ENCODE measurements at places on chromosomes 2 and 18. TPM values are rescaled to one million over a fixed set of nuclear protein-coding genes. Genes with fewer than 3 reads are reported as not detected.
A peak's percentile ranks its signal among the peaks of the same experiment; 100 is the strongest.

GRCh38 chr2:102061286-102061699, 69.5 kb downstream of the IL1R2 start:
- H3K4me3 ChIP-seq, result no peak overlapping the region
- no peaks in the 10 kb centered on the region for H3K36me3 ChIP-seq
- H3K4me1 ChIP-seq, result peaks cover 30% of the 10 kb centered on the region
- H3K27ac ChIP-seq, result no peak overlapping the region

DNA sequence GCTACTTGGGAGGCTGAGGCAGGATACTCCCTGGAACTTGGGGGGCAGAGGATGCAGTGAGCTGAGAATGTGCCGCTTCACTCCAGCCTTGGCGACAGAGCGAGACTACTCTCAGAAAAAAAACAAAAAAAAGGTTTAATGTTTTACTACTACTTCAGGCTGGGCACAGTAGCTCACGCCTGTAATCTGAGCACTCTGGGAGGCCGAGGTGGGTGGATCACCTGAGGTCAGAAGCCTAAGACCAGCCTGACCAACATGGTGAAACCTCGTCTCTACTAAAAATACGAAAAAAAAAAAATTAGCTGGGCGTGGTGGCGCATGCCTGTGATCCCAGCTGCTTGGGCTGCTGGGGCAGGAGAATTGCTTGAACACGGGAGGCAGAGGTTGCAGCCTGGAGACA, 75.7 kb upstream of the ATIC start:
- no peaks in the 10 kb centered on the region for H3K27me3 ChIP-seq
- no peaks in the 10 kb centered on the region for H3K36me3 ChIP-seq
- H3K4me1 ChIP-seq, result peaks cover 5% of the 10 kb centered on the region
- DNase-seq, result no peak

DNA sequence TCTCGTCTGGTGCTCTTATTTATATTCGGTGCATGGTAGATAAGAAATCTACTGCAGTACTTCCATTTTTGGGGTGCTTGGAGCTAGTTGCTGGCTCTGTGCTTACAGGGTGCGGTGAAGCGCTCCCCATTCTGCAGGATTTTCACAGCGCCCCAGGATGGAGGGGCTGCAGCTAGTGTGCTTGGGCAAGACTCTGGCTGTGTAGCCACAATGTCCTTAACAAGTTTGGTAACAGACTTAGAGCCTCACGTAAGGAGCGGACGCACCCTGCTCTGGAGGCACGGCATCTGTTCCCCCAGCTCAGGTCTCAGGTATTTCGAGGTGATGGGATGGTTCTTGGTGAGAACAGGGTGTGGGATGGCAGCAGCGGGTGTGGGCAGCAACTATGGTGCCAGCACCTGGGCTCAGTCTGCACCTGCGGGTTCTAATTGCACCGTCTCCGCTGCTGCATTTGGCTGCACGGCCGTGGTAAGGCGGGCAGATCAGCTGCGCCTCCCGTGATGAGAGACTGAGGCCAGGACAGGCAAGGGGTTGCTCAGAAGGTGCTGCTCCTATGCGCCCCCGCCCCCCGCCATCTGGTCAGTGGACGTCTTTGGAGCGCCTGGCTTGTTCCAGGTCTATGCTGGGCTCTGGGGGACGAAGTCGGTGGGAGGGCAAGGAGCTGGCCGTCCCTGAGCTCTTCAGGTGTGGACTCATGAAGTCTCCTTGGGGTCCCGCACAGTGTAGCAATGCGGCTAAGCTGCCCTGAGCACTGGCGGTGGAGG, 20.1 kb upstream of the ALLC start:
- H3K27me3 ChIP-seq, result peaks cover 24% of the 10 kb centered on the region
- no peak overlapping the region for H3K4me3 ChIP-seq
- no peak for DNase-seq
- H3K36me3 ChIP-seq, result no peaks in the 10 kb centered on the region
- no peaks in the 10 kb centered on the region for H3K4me1 ChIP-seq

GRCh38 chr2:16328521-16329190, 337.0 kb downstream of the CYRIA start:
- H3K4me1 ChIP-seq, result peaks cover 23% of the 10 kb centered on the region
- peaks cover 53% of the 10 kb centered on the region for H3K27me3 ChIP-seq
- H3K36me3 ChIP-seq, result no peaks in the 10 kb centered on the region
- no peak overlapping the region for H3K27ac ChIP-seq
- no peak overlapping the region for H3K4me3 ChIP-seq
- no peak for DNase-seq

- no peak for DNase-seq
- peaks cover 30% of the 10 kb centered on the region for H3K36me3 ChIP-seq
- H3K4me1 ChIP-seq, result peaks cover 22% of the 10 kb centered on the region
- no peaks in the 10 kb centered on the region for H3K27me3 ChIP-seq
- peak overlapping the region; percentile 22 for H3K4me3 ChIP-seq
Observed at GRCh38 chr2:200814276-200814815, 2.6 kb downstream of the BZW1 start.

- no peaks in the 10 kb centered on the region for H3K4me1 ChIP-seq
- H3K27me3 ChIP-seq, result peaks cover 13% of the 10 kb centered on the region
- no peak overlapping the region for H3K4me3 ChIP-seq
- H3K36me3 ChIP-seq, result no peaks in the 10 kb centered on the region
- DNase-seq, result no peak
Observed at GRCh38 chr2:27708666-27709065, 45.0 kb downstream of the SLC4A1AP start.

- H3K4me1 ChIP-seq, result no peaks in the 10 kb centered on the region
- DNase-seq, result no peak
- H3K27ac ChIP-seq, result no peak overlapping the region
- H3K27me3 ChIP-seq, result peaks cover 2% of the 10 kb centered on the region
- H3K4me3 ChIP-seq, result no peak overlapping the region
Observed at GRCh38 chr2:67346718-67347407, 50.3 kb upstream of the ETAA1 start.

DNA sequence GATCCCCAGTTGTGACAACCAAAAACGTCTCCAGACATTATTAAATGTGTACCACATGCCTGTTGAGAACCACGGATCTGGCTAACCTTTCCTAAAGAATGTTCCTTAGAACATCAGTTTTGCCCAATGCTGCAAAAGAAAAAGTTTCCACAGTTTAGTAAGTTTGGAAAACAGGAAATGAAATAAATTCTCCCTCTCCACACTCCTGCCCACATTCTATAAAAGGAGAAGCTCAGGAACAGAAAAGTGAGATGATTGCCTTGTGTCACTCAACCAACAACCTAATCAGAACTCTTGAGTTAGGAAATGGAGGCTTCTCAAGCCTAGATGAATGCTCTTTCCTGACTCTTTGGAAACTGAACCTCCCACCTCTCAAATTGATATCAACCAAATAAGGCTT, 56.1 kb upstream of the NFE2L2 start:
- no peak overlapping the region for H3K4me3 ChIP-seq
- H3K36me3 ChIP-seq, result peaks cover 3% of the 10 kb centered on the region
- no peak overlapping the region for H3K27ac ChIP-seq
- DNase-seq, result no peak

GRCh38 chr2:36277881-36278523, 77.6 kb upstream of the CRIM1 start:
- no peaks in the 10 kb centered on the region for H3K4me1 ChIP-seq
- H3K36me3 ChIP-seq, result peaks cover 4% of the 10 kb centered on the region
- H3K27ac ChIP-seq, result no peak overlapping the region
- no peak for DNase-seq
- H3K27me3 ChIP-seq, result no peaks in the 10 kb centered on the region

DNA sequence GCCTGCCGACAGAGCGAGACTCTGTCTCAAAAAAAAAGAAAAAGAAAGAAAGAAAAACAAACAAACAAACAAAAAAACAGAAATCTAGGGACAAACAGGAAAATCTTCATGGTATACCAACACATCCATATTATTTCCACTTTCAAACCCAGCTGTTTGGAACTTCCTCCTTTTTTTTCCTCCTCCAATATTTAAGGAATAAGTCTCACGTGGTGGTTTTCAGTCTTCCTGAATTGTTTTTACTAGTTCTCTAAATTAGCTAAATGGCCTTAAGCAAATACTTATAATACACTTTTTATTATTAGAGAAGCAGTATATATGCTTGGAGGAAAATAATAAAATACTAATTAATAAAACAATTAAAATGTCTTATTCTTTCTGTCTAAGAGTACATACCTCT, 48.7 kb upstream of the GLS start:
- H3K4me3 ChIP-seq, result no peak overlapping the region
- peaks cover 2% of the 10 kb centered on the region for H3K27me3 ChIP-seq
- no peak overlapping the region for H3K27ac ChIP-seq
- DNase-seq, result no peak

GRCh38 chr2:144924827-144925226, 404.9 kb upstream of the ZEB2 start:
- no peaks in the 10 kb centered on the region for H3K4me1 ChIP-seq
- DNase-seq, result no peak
- H3K27ac ChIP-seq, result no peak overlapping the region
- peaks cover 2% of the 10 kb centered on the region for H3K36me3 ChIP-seq

DNA sequence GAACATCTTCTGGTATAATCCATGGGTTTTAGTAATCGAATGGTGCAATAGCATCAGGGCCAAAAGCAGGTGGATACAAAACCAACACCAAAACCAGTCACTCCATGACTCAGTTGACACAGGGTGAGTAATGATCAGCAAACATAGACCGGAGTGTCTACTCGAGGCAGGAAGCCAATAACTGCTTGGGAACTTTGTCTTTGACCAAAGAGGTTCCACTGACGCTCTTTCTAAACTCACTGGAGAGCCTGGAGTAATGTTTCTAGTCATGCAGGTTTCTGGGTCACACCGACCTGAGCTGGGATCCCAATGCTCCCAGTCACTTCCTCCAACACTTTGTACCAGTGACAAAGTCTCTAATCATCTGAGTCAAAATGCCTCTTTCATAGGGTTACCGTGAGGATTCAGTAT, 30.9 kb downstream of the MREG start:
- no peak overlapping the region for H3K4me3 ChIP-seq
- H3K27me3 ChIP-seq, result no peaks in the 10 kb centered on the region

- no peaks in the 10 kb centered on the region for H3K36me3 ChIP-seq
- H3K27ac ChIP-seq, result no peak overlapping the region
- DNase-seq, result no peak
- no peak overlapping the region for H3K4me3 ChIP-seq
Observed at GRCh38 chr2:232319803-232320442, 58.6 kb upstream of the ALPP start.

- peaks cover 9% of the 10 kb centered on the region for H3K36me3 ChIP-seq
- H3K27ac ChIP-seq, result no peak overlapping the region
- H3K27me3 ChIP-seq, result no peaks in the 10 kb centered on the region
- no peak for DNase-seq
- peaks cover 2% of the 10 kb centered on the region for H3K4me1 ChIP-seq
Observed at GRCh38 chr2:15273452-15273851, 287.7 kb downstream of the NBAS start.

DNA sequence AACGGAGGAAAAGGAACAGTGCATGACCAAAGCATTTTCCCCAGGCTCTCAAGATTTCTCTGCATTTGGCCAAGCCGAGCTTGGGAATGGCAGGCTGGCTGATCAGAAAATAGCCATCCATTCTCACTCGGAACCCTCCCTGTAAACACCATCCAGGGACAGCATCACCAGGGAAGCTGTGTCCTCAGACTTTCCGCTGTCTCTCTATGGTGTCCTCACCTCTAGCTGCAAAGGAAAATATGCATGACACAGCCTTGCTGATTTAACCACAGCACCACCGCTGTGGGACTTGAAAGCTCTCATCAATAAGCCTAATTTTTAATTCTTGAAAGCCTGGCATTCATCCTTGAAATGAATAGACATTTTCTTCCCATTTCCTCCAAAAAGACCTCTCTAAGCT, 311.7 kb downstream of the EIPR1 start:
- no peak for DNase-seq
- H3K27ac ChIP-seq, result no peak overlapping the region
- no peaks in the 10 kb centered on the region for H3K4me1 ChIP-seq
- H3K27me3 ChIP-seq, result no peaks in the 10 kb centered on the region
- no peaks in the 10 kb centered on the region for H3K36me3 ChIP-seq

GRCh38 chr2:229870903-229871656, 50.7 kb downstream of the TRIP12 start:
- H3K4me1 ChIP-seq, result peaks cover 9% of the 10 kb centered on the region
- peaks cover 7% of the 10 kb centered on the region for H3K36me3 ChIP-seq
- H3K4me3 ChIP-seq, result no peak overlapping the region
- no peak overlapping the region for H3K27ac ChIP-seq

DNA sequence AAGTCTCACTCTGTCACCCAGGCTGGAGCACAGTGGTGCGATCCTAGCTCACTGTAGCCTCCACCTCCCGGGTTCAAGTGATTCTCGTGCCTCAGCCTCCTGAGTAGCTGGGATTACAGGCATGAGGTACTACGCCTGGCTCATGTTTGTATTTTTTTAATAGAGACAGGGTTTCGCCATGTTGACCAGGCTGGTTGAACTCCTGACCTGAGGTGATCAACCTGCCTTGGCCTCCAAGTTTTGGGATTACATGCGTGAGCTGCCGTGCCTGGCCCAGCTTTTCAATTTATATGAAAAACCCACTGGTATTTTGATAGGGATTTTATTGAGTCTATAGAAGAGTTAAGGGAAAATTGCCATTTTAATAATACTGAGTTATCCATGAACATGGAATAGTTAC, 63.3 kb downstream of the XRCC5 start:
- DNase-seq, result no peak
- H3K4me1 ChIP-seq, result no peaks in the 10 kb centered on the region
- H3K36me3 ChIP-seq, result peaks cover 50% of the 10 kb centered on the region
- no peak overlapping the region for H3K27ac ChIP-seq
- no peak overlapping the region for H3K4me3 ChIP-seq

DNA sequence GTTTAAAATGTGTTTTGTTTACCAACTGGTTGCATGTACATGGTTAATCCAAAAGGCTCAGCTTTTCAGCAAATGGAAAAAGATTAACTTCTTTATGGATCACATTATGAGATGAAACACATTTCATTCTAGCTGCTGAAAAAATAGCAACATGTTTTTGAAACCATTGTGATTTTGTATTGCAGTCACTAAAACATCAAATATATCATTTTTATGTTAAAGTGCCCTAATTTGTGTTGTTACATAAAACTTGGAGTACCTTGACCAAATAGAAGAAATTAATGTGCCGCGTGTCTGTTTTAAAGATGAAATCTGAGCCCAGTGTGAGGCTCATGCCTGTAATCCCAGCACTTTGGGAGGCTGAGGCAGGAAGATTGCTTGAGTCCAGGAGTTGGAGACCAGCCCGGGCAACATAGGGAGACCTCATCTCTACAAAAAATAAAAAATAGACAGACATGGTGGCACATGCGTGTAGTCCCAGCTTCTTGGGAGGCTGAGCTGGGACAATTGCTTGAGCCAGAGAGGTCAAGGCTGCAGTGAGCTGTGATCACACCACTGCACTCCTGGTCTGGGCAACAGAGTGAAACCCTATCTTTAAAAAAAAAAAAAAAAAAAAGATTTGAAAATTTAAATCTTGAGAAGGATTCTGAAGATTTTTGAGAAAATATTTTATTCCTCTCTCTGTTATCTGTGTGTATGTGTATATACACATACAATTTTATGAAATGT, 96.6 kb downstream of the FMNL2 start:
- H3K36me3 ChIP-seq, result no peaks in the 10 kb centered on the region
- DNase-seq, result no peak
- no peak overlapping the region for H3K27ac ChIP-seq
- peaks cover 26% of the 10 kb centered on the region for H3K4me1 ChIP-seq
- H3K4me3 ChIP-seq, result no peak overlapping the region

GRCh38 chr2:112625474-112626114, 20.1 kb upstream of the SLC20A1 start:
- H3K36me3 ChIP-seq, result no peaks in the 10 kb centered on the region
- H3K27ac ChIP-seq, result no peak overlapping the region
- no peak overlapping the region for H3K4me3 ChIP-seq
- H3K27me3 ChIP-seq, result peaks cover 22% of the 10 kb centered on the region
- no peak for DNase-seq

The ARL6IP6 gene
- 31.7 TPM for total RNA-seq

The NT5C1B gene
- not detected for total RNA-seq

The CYP27C1 gene
- 8.0 TPM for total RNA-seq

The CCBE1 gene
- 1.1 TPM for total RNA-seq

The NCKAP5 gene
- total RNA-seq, result 1.7 TPM

The MAL gene
- total RNA-seq, result not detected

The DOK6 gene
- total RNA-seq, result 7.0 TPM

The NCKAP1 gene
- total RNA-seq, result 111 TPM
